ENCODE measurements at places on chromosomes 6 and 20.

DNA sequence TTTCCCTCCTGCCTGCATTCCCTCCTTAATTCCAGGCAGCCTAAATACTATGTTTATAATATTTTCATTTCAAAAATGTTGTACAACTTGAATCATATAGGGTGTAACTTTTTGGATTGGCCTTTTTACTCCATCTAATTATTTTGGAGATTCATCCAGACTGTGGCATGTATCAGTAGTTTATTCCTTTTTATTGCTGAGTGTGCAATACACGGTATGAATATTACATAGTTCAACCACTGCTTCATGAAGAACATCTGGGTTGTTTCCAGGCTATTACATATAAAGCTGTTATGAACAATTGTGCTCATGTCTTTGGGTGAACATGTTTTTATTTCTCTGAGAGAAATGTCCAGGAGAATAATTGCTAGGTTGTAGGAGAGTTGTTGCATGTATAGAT lies 253.5 kb upstream of the SLC35B3 start:
- no peak for DNase-seq

- DNase-seq: peak; percentile 5
Measured at GRCh38 chr6:144725736-144726522, 440.8 kb downstream of the UTRN start.

- peak; percentile 32 for DNase-seq
Measured at GRCh38 chr20:33370291-33370690, 31.0 kb downstream of the CDK5RAP1 start.

DNA sequence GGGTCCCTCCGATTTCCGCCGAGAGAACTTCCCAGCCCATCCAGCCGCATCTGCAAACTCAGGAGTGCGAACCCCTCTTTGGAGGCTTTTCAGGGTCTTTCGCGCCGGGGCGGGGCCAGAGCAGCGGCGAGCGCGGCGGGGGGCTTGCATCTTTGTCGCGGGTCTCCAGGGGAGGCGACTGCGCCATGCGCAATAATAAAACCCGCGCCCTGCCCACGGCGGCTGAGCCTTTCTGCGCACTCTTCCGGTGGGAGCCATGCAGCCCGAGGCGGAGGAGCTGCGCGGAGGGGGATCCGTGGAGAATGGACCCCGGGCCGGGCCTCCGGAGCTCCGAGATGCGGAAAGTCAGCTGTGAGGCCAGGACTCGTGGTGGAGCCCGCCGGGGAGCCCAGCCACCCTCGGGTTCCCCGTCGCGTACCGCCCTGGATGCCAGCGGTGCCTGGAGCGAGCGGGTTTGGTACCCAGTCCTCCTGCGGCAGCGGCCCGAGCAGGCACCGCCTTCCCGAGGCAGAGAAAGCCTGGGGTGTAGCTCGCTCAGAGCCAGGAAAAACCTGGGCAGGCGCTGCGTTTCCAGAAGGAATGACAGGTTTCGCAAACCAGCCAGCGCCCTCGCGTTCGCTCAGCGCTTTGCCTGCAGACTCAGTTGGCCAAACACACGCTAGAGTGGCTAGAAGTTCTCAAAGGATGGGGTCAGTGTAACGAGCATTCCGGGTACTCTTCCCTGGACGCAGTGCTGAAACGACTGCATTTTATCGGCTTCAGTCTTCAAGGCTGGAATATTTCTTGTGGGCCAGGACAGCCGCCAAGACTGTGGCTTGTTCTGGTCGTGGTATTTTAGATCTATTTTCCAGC lies 1.2 kb downstream of the AKAP12 start:
- no peak for DNase-seq

GRCh38 chr6:80457439-80457933 lies 351.0 kb downstream of the BCKDHB start:
- DNase-seq: no peak

- DNase-seq: no peak
Measured at GRCh38 chr6:148413321-148414091, 70.9 kb downstream of the SASH1 start.

DNA sequence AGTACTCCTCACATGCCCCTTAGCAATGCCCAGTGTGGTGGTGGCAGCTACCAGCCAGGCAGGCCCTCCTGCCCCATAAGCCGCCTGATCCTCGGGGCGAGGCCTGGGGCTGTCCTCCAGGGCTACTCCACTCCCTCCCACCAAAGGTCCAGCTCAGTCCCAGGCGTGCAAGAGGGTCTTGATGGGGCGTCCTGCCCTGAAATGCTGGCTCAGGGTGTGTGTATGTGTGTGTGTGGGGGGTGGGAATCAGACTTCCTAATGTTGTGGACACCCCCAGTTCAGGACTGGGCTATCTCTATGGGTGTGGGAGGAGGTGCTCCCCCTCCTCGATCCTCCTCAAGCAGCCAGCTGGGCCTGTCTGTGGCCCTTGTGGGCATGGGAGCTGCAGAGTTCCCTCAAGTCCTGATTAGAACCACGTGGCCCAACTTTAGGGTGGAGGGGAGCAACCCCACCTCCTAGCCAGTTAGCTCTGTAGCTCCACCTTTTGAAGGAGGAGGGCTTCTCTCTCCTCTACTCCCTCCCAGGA lies 7.5 kb downstream of the HSPA12B start:
- no peak for DNase-seq

DNA sequence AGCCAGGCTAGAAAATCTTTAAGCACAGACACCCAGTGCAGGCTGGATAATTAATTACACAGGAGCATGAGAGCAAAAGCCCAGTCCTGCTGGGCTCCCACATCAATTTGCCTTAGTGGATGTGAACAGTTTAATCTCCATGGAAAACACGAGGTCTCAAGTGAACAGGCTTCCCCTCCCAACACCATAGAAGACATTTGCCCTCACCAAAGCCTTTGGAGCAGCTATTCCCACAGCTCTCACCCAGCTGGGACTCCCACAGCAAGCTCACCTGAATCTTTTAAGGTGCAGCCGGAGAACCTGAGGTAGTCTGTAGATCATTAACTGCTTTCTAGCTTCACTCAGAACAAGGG lies 12.0 kb downstream of the TOMM6 start:
- DNase-seq: no peak

DNA sequence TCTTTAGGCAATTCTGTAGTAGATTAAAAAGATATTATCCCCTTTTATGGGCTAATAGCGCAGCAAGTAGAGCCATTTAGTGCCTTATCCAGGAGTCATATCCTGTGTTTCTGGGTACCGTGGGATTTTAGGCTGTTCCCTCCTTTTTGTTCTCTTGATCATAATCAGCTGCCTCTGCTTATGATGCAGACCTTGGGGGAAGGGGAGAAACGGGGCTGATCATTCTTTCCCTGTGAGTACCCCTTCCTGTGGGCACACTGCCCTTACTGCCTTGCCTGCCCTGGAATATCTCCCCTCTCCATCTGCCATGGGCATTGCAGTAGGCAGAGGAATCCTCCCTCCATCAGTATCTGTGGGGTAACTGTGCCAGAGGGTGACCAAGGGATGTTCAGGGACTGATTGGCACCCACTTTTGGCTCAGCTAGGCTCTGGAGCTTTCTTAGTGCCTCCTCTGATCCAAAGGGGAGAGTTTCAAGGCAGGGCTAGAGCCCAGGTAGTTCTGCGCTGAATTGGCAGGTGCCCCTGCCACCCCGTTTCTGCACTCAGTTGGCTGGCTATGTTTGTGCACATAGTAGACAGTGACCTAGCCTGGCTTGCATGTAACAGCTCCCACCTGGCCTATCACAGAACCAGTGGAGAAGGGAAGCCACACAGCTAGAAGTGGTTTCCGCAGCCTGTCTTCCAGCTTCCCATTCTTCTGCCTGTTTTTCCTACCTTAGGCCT lies 103.3 kb downstream of the FIG4 start:
- DNase-seq: no peak

GRCh38 chr6:116218172-116218633 lies 35.7 kb downstream of the TSPYL4 start:
- DNase-seq: no peak

DNA sequence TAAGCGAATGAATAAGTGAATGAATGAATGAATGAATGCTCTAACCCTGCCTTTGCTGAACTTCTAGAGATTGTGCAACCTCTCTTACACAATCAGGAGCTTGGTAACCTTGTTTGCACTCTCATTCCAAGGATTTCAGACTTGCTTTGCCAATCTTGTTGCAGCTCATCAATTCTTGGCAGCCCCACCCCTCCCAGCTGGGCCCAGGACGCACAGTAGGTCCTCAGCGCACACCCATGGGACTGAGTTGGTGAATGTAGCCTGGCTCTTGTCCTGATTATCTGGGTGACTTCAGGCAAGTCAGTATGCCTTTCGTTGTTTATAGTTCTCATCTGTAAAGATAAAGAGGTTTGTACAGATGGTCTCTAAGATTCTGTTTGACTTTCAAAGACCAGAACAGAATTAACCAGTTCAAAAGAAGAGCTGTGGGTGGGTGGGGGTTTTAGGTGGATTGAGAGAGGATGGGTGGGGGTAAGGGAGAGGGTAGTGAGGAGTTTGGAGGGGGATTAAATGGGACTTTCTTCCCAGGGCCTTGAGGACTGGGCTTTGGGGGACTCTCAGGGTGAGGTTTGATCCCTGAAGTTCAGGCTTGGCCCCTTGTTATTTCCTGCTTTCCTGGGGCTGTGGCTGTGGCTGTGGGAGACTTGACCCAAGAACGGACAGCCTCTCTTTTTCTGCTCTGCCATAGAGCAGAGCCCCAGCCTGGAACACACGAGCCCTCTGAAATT lies 33.2 kb downstream of the VEGFA start:
- no peak for DNase-seq

DNA sequence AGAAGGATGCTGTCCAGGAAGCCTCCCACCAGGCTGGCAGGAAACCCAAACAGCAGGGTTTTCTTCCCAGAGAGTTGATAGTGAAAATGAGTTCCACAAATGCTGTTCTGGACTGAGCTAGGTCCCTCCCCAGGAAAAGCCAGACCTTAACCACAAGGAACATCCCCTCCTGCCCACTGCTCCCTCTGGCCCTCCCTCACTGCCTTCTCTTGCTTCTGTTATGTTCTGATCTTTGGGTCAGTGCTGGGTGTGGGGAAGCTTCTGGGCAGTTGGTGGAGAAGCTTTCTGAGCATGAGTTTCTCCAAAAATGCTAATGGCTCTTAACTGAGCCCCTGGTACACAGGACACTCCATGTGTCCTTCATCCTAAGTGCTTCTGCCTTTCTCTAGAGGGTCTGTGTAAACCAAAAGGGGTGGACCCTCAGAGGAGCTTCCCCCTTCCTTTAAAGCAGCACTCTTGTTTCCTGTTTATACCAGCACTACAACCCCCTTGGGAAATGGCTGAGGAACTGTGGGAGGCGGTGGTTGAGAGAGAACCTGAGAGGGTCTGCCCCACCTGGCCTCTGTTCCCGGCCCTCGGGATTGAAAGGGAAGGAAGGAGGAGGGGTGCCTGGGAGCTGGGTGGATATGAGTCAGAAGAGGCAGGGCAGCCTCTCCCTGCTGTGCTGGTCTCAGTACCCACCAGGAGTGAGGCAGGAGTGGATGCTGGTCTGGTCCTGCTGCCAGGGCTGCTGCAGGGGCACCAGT lies 42.0 kb downstream of the CDS2 start:
- DNase-seq: no peak

GRCh38 chr6:154448448-154449096 lies 61.9 kb downstream of the CNKSR3 start:
- DNase-seq: no peak

GRCh38 chr20:24694157-24694726 lies 224.8 kb downstream of the SYNDIG1 start:
- no peak for DNase-seq

DNA sequence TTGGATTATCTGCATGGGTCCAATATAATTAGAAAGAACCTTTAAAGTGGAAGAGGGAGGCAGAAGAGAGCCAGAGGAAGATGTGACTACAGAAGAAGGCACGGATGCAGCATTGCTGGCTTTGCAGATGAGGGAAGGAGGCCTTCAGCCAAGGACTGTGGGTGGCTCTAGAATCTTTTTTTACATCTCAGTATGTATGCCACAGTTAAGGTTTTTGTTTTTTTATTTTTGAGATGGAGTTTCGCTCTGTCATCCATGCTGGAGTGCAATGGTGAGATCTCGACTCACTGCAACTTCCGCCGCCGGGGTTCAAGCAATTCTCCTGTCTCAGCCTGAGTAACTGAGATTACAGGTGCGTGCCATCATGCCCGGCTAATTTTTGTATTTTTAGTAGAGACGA lies 49.3 kb downstream of the MCM8 start:
- DNase-seq: no peak

DNA sequence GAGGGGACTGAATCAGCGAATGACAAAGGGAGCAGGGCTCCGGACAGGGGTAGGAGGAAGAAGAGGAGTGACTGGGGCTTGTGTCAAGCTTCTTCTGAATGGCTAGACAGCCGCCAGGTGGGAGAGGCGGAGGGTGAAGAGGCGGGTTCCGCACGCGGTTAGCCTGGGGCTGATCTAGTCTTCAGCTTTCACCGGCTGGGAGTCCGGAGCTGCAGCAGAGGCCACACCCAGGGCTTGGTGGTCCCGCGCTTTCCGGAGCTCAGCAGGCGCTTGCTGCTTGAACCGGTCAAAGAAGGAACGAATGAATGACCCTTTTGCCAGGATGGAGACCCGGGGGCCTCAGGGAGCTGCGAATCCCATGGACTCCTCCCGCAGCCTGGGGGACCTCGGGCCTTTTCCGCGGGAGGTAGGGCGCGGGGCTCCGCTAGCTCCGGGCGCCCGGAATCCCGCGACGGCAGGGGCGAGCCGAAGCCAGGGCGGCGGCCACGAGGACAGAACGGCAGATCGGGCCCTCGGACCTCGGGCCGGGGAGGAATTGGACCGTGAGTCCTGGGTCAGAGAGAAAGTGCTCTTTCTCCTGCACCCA lies at the start of gene C6orf141:
Gene C6orf141, plus strand, starts transcription at position 177 of the 586 bp plus-strand sequence. Its CDS starts 125 bp downstream, at position 302.
- DNase-seq: no peak

DNA sequence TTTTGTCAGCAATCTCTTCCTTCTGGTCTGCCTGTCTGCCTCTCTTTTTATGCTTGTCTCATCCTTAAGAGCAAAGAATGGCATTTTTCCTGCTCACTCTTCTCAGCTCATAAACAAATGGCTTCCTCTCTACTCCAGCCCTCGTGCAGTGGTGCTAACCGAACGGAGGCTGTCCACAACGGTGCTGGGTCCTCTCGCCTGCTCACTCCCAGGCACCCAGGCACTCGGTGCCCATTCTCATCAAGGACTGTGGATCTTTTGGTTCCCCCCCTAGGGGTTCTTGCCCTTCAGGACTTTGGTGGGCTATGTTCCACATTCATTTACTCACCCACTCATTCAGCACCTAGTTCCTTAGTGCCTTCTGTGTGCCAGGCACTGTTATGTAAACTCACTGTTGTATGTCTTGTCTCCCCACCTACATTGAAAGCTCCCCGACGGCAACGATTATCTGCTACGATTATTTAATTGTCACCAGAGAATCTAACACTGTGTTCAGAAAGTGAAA lies 113.9 kb downstream of the FYN start:
- DNase-seq: no peak

DNA sequence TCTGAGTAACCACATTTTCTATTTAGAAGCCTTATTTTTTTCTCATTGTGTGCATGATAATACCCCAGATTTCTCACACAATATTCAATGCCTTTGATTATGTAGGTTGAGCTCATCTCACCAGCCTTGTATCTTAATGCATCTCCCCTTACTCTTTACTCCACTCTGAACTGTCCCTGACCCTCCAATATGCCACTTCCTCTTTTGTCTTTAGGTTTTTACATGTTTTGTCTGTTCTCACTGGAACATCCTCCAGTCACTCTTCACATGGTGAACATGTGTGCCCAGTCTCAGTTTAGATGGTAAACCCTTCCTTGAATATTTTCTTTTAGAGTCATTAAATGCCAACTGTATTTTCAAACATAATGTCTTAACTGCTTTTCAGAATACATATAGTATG lies 392.9 kb upstream of the IMPG1 start:
- DNase-seq: no peak

- no peak for DNase-seq
Measured at GRCh38 chr6:55281215-55281614, 46.1 kb upstream of the GFRAL start.

GRCh38 chr6:148521158-148521557 lies 178.5 kb downstream of the SASH1 start:
- DNase-seq: no peak

- no peak for DNase-seq
Measured at GRCh38 chr20:25510721-25511120, 74.6 kb downstream of the NINL start.
